ENCODE measurements at places on chromosomes 4 and X.

DNA sequence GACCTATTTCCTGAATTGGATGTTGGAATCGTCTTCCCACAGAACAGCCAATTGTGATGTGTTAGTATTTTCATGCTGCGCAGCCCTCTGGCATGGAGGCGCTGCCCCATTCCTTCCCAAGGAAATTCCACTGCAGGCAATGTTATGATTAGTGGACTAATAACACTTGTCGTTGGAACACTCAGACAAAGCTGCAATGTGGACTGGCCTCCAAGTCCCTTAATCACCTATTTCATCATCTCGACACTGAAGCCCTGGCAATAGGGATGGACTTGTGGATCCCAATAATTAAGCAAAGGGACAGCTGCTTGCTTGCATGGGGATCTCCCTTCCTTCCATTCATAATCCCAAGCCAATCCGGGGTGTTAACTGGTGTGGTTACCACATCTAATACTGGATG is 78.8 kb upstream of the PLAC1 start:
- peak; percentile 27 for DNase-seq

- DNase-seq: no peak
Measured at GRCh38 chrX:2398064-2398656, 102.6 kb downstream of the DHRSX start.

DNA sequence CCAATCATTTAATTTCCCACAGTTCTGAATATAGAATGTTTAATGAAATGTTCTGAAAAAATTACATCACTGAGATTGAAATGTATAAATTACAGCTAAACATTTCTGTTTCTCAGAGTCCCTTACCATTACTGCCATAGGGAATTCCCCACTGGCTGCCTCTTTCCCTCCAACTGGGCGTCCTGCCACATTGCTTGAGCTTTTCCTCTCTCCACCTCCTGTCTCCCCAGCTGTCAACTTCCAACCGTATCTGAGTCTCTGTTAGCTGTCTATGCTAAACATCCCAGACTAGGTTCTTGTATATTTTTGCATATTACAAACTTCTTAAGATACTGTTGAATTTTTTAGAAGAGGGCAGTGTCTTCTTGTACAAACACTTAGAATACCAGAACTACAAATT is 407.3 kb upstream of the SLIT2 start:
- no peak for DNase-seq

DNA sequence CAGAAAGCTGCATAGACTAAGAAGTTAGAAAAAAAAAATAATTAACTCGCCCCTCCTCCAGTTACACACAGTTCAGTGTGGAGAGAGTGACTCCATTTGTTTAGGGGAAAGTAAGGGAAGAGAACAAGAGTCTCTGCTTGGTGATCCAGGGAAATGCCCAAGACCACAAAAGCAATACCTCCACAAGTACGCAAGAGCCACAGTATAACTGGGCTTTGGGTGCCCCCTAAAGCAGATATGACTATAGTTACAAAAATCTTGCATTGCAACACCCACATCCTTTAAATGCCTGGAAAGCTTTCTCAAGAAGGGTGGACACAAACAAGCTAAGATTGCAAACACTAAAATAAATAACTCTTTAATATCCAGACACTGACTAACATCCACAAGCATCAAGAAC is 164.2 kb upstream of the NRK start:
- peak; percentile 14 for DNase-seq

- no peak for DNase-seq
Measured at GRCh38 chr4:4395371-4395770, 8.5 kb downstream of the NSG1 start.

DNA sequence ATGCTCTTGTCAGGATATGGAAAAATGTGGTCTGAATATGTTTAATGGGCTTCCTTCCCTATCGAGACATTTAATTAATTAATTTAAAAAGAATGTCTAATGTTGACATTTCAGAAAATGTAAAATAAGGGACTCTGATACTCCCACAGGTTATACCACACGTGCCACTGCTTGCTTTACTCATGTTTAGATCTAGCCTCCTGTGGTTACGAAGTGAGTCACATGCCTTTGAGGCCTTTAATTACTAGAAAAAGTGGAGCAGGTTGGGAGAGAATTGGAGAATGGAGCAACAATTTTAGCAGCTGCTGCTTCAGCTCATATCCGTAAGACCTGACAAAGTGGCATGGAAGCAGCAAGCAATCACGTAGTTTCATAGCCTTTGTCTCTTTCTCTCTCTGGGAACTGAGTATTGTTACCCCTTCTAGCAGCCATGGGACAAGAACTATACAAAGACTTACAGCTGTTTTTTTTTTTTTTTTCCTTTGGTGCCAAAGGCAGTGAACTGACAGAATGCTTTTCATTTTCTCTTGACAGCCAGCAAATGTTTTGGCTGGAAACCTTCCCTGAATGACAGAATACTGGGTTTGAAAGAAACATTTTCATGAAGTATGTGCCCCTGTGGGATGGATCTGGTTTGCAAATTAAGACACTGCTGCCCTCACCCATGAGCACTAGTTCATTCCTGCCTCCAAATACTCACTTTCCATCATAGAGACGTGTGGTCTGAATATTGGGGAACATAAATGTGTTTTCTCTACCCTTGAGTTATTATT is 355.1 kb upstream of the PABPC5 start:
- no peak for DNase-seq

DNA sequence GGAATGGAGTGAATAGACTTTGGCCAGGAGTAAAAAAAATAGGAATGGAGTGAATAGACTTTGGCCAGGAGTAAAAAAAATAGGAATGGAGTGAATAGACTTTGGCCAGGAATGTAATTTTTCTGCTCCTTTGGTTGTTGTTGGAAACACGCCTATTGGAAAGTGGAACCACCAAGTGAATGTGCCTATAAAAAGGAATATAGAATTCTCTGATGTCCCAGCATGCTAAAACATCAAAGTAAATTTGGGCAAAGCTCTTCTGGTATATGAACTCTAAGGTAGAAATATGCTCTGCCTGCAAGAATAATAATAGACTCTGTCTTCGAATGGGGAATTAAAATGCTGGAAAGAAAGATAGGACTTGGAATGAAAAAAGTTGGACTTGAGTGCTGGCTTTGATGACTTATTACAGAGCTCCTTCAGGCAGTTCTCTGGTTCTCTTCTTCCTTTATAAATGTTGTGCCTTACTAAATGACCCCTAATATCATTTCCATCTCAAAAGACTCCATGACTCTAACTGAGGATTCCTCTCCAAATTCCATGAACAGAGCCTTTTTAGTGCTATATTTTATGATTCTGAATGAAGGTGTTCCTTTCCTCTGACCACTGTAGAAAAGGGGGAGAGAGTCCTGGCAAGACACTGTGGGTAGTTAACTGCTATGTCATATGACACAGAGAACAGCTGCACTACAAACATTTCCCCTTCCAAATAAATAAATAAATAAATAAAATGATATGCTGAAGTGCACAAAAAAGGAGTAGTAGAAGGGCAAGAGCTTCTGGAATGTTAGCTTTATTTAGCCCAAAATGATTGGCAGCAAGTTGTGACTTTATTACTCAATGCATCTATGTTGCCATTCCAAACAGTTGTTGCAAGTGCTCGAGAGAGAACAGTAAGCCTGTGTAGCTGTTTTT is 13.5 kb upstream of the GBA3 start:
- no peak for DNase-seq

GRCh38 chr4:161404346-161405110 is 759.3 kb downstream of the FSTL5 start:
- no peak for DNase-seq

- no peak for DNase-seq
Measured at GRCh38 chr4:173494013-173494970, 35.7 kb downstream of the HAND2 start.

DNA sequence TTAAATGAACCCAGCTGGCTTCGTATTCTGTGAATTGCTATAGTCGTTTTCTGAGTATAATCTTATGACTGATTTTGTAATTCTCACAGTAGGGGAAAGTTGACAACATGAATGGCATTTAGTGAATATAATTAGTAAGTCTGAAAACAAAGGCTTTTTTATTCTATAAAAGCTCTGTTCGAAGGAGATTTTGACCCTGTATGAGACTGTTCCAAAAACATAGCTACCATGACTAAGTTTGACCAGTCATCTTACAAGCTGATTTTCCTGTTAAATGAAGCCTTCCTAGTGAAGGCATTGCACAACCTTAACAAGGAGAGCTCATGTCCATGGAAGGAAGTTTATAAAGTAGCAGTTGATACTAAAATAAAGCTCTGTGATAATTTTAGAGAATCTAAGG is 242.3 kb downstream of the RPA4 start:
- DNase-seq: peak; percentile 7

- DNase-seq: no peak
Measured at GRCh38 chr4:82031376-82031927, 342.3 kb downstream of the HNRNPD start.

GRCh38 chrX:38704146-38704882 is 96.9 kb upstream of the MID1IP1 start:
- no peak for DNase-seq

DNA sequence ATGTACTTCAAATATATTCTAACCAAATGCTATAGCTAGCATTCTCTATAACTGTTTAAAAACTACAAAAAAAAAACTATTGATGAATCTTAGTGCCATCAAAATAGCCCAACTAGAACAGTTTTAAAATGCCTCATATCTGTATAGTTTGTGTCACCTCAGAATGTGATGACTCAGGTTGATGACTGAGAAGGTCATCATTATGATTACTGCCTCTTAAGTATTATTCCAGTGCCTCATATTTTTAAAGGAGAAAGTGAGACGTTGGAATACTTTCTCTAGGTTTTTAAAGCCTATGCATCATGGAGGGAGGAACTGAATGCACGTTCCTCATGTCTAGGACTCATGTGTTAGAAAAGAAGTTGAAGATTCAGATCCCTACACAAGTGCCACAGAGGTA is 88.2 kb downstream of the TMA16 start:
- no peak for DNase-seq

- no peak for DNase-seq
Measured at GRCh38 chr4:181158971-181159370, 1084.2 kb upstream of the TENM3 start.

GRCh38 chr4:187088070-187088799 is 364.6 kb upstream of the FAT1 start:
- no peak for DNase-seq

GRCh38 chrX:7637066-7637465 is 205.9 kb upstream of the VCX start:
- no peak for DNase-seq

- no peak for DNase-seq
Measured at GRCh38 chr4:185672151-185672550, 136.8 kb upstream of the PDLIM3 start.

DNA sequence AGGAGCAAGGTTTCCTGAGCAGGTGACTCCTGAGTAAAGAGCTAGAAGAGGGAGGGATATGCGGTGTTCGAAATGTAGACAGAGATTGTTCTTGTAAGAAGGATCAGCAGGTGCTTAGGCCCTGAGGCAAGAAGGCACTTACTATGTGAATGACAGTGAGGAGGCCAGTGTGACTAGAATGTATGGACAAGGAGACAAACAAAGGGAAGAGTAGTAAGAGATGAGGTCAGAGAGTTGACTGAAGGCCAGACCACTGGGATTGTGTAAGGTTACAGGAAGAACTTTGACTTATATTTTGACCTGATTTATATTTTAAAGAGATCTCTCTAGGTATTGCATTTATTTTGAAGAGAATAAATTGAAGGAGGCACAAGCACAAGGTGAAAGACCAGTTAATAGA is 118.4 kb upstream of the ENPEP start:
- DNase-seq: no peak

DNA sequence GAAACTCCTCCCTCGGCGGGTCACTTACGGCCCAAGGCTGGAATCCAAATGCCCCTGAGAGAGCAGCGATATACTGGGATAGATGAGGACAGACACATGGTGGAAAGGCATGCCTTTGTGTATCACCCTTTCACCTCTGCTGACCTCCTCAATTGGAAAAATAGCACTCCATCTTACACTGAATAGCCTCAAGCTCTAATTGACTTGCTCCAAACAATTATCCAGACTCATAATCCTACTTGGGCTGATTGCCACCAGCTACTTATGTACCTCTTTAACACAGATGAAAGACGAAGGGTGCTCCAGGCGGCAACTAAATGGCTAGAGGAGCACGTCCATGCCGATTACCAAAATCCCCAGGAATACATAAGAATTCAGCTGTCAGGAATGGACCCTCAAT is 1142.2 kb downstream of the ARAP2 start:
- DNase-seq: no peak

GRCh38 chr4:153780876-153781275 is 8.0 kb downstream of the SFRP2 start:
- no peak for DNase-seq

DNA sequence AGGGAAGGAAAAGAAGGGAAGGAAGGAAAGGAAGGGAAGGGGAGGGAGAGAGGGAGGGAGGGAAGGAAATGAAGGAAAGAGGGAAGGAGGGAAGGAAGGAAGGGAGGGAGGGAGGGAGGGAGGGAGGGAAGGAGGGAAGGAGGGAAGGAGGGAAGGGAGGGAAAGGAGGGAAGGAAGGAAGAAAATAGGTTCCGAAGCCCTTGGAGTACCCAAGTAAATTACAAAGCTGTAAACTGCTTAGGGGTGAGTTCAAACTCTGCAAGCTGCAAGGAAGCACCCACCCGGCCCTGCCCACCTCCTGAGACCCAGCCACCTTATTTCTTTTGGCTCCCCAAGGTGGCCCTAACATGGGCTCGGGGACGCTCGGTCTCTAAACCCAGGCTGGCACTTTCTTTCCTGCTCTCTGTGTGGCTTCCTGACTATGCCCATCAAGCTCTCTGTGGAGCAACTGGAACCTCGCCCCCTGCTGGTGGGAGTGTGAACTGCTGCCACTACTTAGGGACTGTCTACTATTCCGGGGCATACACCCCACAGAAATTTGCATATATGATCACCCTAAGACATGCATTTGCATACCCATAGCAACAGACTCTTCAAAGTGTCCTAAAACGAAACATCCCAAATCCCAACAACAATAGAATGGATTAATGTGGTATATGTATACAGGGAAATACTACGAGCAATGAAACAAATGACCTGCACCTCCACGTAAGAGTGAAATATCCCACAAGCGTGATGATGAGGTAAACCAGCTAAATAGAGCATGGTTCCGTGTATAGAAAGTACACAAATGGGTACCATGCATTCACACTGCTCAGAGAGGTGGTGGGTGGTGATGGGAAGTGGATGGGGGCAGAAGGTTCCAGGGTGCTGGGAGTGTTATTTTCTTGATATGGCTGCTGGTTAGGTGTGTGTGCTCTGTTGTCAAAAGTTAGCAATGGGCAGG is 151.7 kb upstream of the TBL1X start:
- DNase-seq: no peak

Data from GM04504 (cell line).